AG09309 (cell line): ENCODE measurements at places on chromosomes 1 and 21.

- DNase-seq = no peak
These were observed 419.9 kb downstream of the ZP4 start for GRCh38 chr1:237470712-237471338.

GRCh38 chr1:147852706-147853225 lies 49.8 kb upstream of the GJA8 start:
- no peak for DNase-seq

DNA sequence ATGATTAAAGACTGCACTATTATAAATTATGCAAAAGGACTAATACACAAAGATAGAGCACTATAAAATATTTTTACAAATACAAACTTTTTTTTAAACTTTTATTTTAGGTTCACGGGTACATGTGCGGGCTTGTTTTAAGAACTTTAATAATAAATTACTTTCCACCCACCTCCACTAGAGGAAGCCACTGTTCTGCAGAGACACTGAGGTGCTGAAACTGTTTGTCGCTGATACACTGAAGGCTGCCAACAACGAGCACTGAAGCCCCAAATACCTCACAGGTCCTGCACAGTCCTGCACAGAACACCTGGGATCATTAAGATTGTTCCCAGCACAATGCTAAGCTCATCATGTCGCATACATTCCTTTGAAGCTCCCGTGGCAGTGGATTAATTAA lies 19.9 kb downstream of the COA6 start:
- no peak for DNase-seq

DNA sequence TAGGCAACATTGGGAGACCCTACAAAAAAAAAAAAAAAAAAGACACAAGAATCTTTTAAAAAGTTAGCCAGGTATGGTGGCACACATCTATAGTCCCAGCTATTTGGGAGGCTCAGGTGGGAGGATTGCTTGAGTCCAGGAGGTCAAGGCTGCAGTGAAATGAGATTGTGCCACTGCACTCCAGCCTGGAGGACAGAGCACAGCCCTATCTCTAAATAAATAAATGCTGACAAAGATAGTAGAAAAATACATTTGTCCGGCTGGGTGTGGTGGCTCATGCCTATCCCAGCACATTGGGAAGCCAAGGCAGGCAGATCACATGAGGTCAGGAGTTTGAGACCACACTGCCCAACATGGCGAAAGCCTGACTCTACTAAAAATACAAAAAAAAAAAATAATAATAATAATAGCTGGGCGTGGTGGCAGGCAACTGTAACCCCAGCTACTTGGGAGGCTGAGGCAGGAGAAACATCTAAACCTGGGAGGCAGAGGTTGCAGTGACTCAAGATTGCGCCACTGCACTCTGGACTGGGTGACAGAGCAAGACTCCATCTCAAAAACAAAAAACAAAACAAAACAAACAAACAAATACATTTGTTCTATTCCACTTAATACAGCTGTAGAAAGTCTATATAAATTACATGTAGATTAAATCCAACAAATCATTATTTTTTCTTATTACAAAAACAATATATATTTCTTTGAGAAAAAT lies 48.5 kb downstream of the PHACTR4 start:
- no peak for DNase-seq

- DNase-seq = no peak
These were observed 457 bp downstream of the VAV3 start for GRCh38 chr1:107964336-107965109.

DNA sequence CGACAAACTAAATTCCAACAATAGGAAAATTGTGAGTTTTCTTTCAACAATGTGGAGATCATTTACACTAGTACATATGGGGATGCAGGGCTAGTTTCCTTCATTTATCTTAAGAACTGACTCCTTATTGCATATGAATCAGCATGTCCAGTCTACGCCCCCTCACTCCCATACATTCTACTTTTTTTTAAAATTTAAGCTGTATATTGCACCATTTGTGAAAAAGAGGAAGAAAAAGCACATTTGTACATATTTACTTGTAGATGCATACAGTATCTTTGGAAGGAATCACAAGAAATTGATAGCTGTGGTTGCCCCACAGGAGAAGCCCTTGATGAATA lies 15.9 kb downstream of the VPS26C start:
- no peak for DNase-seq

- DNase-seq = no peak
These were observed 405.9 kb upstream of the RGS18 start for GRCh38 chr1:191752342-191752741.
